Activated CD4-positive, alpha-beta T cell treated with anti-CD3 and anti-CD28 coated beads, Interleukin-2, Interleukin-6, amounts not matched to agents 100 ng/mL and 50 ng/mL, durations not matched to agents 16 hours and 8 hours (primary cell): ENCODE measurements at places on chromosomes 5 and 9.

- DNase-seq = peak; percentile 21
Observed at GRCh38 chr9:130138171-130138653, 34.0 kb upstream of the NCS1 start.

DNA sequence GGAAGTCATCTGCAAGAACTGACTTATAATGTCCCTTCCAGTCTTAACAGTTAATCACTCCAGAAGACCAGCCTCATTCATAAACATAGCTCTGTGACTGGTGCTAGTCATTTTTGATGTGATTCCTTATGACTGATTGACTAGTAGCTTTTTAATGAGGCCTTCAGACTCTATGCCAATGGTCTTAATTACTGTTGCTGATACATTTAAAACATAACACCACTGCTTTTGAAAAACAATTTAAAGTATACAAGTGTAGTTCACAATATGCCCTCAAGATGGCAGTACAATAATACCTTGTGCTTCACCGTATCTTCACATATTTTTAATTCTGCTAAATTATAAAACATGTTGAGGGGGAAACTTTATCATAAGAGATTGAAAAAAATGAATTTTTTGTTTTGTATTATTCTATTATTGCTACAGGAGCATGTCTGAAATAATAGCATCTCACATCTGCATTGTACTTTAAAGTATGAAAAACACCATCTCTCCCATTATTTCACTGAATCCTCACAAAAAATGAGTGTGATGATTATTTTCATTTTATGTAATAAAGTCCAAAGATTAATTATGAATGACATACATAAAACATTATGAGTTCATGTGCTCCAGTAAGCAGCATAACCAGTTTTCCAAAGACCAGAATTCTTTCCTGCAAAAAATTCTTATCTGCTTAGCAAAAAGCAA, 55.2 kb upstream of the SHISAL2B start:
- peak; percentile 41 for DNase-seq

DNA sequence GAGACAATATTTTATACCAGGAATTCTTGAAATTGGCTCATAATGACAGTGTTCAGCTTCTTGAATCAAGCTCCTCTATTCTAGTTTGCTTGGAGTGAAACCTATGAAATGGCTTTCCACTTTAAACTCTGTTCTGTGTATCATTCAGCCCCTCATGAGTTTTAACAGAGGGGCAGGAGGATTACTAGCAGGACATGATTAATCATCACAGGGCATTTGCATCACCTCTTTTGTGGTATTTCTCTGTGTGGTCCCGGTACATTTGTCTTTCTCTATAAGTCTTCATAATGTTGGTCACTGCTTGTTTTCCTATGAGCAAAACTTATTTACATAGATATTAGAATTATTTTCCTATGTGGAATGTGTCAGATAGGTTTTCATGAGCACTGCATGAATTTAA, 21.2 kb downstream of the CAST start:
- no peak for DNase-seq

DNA sequence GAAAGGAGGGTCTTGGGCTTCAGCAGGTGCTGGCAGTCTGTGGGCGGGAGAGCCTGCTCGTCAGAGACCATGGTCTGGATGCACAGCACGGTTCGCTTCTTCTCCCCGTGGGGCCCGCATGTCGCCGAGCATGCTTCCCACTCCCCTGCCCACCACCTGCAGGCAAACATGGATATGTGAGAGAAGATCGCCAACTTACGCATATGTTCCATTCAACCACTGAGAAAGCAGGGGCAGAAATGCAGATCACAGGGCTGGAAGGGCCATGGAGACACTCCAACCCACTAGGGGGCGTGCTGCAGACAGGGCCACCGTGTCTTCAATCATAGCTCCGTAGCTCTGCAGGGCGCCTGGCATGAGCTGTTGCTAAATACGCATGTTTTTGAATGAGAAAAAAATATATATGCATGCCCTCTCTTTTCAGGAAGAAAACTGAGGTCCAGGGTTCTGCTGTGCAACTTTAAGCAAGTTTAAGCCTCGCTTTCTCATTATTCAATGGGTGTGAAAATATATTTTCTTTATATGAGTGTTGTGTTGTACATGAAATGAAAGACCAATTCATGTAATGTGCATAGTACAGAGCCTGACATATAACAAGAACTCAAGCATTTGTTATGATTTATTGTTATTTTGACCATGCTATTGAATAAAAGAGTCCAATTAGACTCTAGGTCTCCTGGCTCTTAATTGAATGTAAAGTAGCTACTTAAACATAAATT, 148.0 kb downstream of the TARS1 start:
- peak; percentile 53 for DNase-seq

GRCh38 chr9:93098236-93098946, 2.4 kb downstream of the CARD19 start:
- DNase-seq = peak; percentile 85

GRCh38 chr5:56523790-56524575, 290.9 kb upstream of the ANKRD55 start:
- no peak for DNase-seq

GRCh38 chr5:126883564-126884245, 106.8 kb downstream of the LMNB1 start:
- DNase-seq = no peak

DNA sequence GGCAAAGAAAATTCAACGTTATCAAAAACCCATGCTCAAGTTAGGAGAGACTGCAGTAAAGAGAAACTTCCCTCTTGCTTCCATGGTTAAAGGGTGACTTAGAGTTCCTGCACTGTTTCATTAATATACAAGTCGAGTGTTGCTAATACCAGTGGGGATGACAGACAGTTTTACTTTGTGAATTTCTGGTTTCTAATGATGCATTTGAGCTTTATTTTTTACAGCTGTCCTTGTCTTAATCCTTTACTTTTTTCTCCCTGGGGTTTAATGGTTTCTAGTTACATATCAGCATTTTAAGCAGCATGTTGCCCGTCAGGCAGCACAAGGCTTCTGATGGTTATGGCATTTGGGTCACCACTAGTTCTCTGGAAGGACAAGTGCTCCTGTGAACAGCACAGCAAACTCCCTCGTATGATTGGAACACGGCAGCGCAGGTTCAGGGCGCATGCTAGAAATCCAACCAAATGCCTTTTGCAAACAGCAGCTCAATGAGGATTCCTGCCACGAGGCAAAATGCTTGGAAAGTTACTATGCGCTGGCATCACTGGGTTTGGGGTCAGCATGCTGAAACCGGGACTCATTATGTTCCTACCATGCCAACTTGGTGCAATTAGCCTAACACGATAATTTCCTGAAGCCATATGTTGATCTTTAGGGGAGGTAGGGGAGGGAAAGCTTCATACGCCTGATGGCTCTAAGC, 463.8 kb downstream of the BNC2 start:
- DNase-seq = no peak

DNA sequence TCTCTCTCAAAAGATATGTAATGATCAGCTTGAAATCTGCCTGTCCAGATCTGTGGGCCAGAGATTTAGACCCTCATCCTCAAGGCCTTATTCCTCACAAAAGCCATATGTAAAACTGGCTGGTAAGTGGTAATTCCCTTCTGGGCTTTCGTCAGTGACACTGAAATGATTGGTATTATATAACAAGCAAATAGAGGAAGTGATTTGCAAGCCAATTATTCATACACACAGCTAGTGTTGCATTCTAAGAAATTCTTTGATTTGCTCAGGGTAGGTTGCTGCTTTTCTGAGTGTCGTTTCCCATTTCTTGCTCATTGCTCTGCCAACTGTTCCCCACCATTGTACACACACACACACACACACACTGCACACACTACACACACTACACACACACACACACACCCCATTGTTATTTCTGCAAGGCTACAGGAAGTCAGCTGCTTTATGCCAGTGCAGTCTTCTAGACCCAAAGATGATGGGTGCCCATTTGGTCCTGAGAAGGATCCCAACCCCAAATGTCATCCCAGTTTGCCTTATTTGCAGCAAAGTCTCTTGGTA, 76.8 kb downstream of the PRLR start:
- DNase-seq = no peak

GRCh38 chr5:170071748-170072147, 33.9 kb upstream of the FOXI1 start:
- DNase-seq = no peak

DNA sequence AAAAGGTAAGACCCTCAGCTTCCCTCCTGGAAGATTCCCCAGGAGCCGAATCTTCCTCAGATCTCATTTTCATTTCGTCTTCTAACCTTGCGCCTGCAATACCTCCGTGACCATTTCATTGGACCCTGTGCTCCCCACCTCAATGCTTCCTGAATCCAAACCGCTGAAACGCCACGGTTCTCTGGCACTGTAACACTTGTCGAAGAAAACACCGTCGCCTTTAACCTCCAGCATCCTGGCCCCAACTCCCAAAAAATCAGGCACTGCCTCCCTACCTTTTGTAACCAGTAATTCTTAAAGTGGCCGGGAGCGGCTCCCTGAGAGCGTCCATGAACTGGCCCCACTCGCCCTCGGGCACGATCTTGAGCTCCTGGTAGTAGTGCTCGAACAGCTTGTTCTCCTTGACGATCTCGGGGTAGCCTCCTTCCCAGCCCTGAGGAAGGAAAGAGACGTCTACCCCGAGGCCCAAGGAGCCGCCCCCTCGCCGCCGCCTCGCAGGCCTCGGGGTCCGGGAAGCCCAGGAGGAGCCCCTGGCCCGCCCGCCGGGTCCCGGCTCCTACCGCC, 438 bp downstream of the NSUN2 start:
- DNase-seq = no peak

DNA sequence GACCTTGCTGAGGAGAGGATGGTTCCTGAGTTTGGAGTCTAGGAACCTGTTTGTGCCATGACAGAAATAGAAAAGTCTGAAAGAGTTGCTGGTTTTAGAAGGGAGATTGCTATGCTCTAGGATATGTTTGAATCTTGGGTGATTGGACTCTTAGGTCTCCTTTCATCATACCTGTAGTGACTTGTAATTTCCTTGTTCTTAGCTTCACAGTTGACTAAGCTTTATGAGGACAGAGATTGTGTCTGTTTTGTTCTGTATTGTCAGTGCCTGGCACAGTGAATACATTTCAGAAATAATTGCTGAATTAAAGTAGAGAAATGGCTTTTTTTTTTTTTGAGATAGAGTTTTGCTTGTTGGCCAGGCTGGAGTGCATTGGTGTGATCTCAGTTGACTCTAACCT, 31.5 kb downstream of the GAPVD1 start:
- DNase-seq = no peak

- DNase-seq = no peak
Observed at GRCh38 chr9:6961845-6962522, 204.2 kb downstream of the KDM4C start.

GRCh38 chr5:171849585-171850323, 64.1 kb downstream of the SMIM23 start:
- DNase-seq = no peak

DNA sequence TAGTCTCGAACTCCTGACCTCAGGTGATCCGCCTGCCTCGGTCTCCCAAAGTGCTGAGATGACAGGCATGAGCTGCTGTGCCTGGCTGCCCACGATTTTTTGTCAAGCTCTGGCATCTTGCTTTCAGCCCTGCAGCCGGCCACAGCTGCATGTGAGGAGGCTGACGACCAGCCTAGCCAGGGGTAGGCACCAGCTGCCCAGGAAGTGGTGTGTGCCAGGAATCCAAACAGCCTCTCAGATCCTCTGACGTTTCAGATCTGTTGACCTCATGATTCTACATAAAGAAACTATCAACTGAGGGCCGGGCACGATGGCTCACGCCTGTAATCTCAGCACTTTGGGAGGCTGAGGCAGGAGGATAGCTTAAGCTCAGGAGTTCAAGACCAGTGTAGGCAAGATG, 19.0 kb downstream of the DYNC2I2 start:
- no peak for DNase-seq

GRCh38 chr9:127767909-127768331, 10.5 kb downstream of the SH2D3C start:
- DNase-seq = no peak

- no peak for DNase-seq
Observed at GRCh38 chr9:130100681-130101080, 47.0 kb downstream of the GPR107 start.

GRCh38 chr5:95730011-95730700, 980 bp upstream of the RHOBTB3 start:
- no peak for DNase-seq

- no peak for DNase-seq
Observed at GRCh38 chr5:14420101-14420811, 161.3 kb upstream of the OTULINL start.

GRCh38 chr5:100889165-100889743, 13.8 kb downstream of the ST8SIA4 start:
- peak; percentile 67 for DNase-seq

GRCh38 chr5:179275941-179276837, 69.1 kb downstream of the ADAMTS2 start:
- no peak for DNase-seq

DNA sequence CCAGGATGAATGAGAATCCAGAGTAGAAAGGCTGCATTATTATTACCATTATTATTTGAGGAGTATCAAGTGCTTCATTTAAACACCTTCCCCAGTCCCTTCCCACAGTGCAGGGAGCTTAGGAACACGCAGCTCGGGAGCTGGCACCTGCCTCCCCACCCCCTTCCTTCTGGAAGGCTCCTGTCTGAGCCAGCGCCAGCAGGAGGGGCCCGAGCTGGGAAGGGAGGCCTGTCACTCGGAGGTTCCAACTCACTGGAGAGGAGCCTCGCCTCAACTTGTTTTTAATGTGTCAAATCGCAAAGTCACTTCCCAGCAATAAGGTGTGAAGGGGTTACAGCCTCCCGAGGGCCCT, 156.4 kb upstream of the IRX4 start:
- DNase-seq = no peak

DNA sequence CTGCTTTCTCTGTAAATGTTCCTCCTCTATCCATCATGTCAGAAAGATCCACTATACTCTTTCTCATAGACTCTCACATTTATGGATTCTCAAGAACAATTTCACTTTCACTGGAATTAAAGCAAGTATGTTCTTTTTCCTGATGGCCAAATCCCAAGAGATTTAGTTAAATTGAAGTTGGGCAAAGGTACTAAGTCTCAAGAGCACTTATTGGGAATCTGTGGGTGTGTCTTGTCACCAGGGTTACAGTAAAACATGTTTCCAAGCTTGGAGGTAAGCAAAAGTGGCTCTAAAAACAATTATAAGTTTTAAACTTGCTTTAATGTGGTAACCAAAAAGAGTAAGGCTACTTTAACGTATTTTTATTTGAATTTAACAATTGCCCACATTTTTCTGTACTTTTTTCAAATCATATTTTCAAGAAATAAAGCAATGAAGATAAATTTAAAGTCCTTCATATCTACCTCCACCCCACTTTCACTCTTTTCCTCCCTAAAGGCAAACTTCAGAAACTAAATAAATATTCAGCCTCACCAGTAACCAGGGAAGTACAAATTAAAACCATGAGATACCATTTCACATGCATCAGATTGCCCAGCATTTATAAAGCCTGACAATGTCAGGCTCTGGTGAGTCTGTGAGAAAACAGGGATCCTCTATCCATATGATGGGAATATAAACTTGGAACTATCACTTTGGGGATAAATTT, 387.4 kb downstream of the CETN3 start:
- DNase-seq = no peak
